ENCODE measurements at places on chromosomes 4 and X.

- DNase-seq = no peak
These were observed 16.6 kb downstream of the CLCN4 start for GRCh38 chrX:10173331-10173900.

GRCh38 chr4:189802884-189803283, 137.8 kb upstream of the FRG1 start:
- no peak for DNase-seq

- DNase-seq = no peak
These were observed 425.1 kb downstream of the RAB28 start for GRCh38 chr4:13059019-13059418.

- peak; percentile 62 for DNase-seq
These were observed 28.8 kb upstream of the CFAP47 start for GRCh38 chrX:35890699-35891098.

DNA sequence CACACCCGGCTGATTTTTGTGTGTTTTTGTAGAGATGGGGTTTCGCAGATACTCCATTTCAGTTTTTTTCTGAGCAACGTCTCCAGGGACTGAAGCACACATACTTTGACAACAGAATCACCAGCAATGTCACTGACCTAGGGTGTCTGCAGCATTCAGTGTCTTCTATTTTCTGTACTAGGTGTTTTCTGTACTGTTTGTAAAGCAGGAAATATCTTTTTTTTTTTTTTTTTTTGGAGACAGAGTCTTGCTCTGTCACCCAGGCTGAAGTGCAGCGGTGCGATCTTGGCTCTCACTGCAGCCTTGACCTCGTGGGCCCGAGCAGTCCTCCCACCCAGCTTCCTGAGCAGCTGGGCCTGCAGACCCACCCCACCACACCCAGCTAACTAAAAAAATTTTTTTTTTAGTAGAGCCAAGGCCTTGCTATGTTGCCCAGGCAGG, 8.9 kb downstream of the ADD1 start:
- no peak for DNase-seq

- DNase-seq = peak; percentile 45
These were observed at the start of gene CHST7 for GRCh38 chrX:46573331-46573891. Gene CHST7, plus strand, starts transcription at chrX:46573765. Its CDS starts 167 bp downstream, at chrX:46573932.

- no peak for DNase-seq
These were observed 122.4 kb upstream of the NPY2R start for GRCh38 chr4:155085843-155086530.

DNA sequence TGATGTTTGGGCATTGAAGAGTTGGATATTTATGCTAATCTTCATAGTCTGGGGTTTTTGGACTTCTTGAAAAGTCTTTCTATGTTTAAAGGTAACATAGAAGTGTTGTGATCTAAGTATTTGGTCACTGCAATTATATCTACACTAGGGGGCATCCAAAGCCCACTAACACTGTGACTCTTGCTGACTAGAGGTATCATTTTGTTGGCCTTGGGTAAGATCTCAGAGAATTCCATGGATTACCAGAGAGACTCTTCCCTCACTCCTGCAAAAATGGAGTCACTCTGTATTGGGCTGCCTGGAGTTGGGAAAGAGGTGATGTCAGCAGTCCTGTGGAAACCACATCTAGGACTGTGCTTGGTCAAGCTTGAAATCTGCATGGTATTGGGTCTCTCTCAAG, 1077.6 kb downstream of the FAM133A start:
- DNase-seq = no peak

DNA sequence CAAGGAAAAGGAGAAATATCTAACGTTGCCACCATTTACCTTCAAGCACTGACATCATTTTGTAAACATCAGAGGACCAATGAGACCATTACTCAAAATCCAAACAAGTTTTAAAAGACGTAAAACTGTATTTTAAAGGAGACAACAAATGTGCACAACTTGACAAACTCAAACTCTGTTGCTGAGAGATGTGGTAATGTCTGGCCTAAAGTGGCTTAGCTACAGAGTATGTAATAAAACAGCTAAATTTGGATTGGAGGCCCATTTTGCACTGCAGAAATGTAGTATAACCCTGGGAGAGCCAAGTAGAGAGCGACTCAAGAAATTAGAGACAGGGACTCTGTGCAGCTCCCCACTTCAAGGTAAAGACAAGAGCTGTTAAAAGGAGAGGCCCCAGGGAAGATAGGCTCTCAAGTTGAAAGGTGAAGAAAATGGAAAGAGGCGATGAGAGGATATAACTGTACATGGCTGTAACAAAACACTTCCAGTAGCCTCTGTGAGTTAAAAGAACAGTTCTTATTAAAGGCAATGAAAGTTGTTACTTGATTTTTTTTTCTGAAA, 20.3 kb downstream of the UNC5C start:
- no peak for DNase-seq

DNA sequence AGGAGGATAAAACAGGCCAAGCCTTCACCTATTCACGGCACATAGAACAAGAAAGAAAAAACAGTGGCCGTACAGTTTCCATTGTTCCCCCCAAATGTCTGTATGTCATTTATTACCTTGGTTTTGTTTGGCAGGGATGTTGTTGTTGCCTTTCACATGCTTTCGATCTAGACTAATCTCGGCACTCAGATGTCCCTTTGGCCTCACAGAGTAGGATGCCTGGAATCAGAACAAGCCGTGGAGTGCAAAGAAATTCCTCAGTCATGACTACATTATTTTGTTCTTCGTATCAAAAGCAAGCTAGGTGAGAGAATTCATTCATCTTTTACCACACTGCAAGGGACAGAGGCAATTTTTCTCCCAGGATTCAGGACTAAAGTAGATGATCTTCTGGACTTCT, 106.9 kb downstream of the SMIM20 start:
- DNase-seq = no peak

DNA sequence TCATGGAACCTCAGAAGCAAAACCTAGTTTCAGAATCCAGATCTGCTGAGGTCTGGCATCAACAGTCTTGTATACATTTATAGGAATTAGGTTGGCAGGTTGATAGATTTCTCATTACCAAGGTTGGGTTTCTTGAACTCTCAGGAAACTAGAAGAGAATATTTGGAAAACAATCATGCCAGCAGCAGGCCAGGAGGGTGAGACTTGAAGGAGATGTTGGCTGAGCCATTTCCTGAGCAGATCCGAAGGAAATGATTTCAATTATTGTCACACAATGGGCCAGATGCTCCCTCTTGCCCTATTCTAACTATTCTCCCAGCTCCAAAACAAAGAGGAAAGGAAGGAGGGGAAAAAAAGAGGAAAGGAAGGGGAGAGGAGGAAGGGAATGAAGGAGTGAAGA, 45.2 kb downstream of the SHROOM4 start:
- no peak for DNase-seq

- no peak for DNase-seq
These were observed 850.1 kb downstream of the TRIML1 start for GRCh38 chr4:188989371-188989770.

- no peak for DNase-seq
These were observed 77.6 kb downstream of the CWH43 start for GRCh38 chr4:49063670-49064069.

GRCh38 chr4:184732126-184732525, 1.8 kb downstream of the CENPU start:
- DNase-seq = peak; percentile 50

DNA sequence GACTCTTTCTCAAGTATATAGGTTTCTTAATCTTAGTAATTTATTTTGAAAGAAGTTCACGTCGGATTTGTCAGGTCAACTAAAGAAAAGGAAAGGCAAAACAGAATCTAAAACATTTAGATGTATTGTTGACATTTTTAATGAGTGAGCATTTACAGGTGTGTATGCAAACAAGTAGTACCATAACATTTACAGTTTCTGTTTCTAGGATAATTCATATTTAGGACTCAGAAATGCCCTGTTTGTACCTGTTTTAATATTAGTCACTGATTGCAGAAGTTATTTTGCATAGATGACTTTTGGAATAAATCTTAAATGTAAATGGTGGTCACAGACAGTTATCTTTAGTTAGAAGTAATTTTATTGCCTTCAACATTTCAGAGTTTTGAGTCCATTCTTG, 151.3 kb upstream of the NUDT6 start:
- no peak for DNase-seq

- no peak for DNase-seq
These were observed 66.2 kb downstream of the VCX3A start for GRCh38 chrX:6468706-6469105.

DNA sequence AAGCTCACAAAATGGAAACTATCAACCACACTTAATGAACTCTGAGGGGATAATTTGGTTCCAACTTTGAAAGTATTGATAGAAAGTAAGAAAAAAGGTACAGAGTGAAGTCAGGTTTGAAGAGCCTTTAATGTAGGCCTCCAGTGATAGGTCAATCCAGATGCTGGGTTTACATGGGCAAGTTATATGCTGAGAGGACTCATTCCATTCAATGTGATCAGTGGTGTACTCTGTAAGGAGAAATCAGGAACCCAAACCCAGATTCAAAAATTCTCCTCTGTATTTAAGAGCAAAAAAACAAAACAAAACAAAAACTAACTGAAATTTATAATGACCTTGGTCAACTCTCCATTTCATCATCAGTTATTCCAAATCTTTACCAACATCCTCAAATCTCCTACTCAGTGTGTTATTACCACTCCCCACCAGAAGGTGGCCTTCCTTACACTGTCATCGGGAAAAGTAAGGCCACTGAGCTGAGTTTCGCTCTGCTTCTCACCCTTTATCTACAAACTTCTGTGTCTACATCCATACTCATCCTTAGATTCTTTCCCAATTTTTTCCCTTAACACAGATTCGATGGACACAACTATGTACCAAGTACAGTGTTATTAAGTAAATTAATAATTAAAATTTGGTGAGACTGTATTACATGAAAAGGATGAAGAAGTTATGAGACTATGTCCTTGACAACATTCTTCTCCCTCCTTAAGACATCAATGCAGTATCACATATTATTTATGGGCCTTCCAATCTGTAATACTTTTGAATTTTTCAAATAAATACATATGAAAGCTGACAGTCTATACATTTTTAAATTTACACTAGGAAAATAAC, 88.3 kb downstream of the ZAR1 start:
- DNase-seq = peak; percentile 51
